ENCODE measurements at places on chromosomes 5 and 9. TPM values are rescaled to one million over a fixed set of nuclear protein-coding genes. Genes with fewer than 3 reads are reported as not detected.

DNA sequence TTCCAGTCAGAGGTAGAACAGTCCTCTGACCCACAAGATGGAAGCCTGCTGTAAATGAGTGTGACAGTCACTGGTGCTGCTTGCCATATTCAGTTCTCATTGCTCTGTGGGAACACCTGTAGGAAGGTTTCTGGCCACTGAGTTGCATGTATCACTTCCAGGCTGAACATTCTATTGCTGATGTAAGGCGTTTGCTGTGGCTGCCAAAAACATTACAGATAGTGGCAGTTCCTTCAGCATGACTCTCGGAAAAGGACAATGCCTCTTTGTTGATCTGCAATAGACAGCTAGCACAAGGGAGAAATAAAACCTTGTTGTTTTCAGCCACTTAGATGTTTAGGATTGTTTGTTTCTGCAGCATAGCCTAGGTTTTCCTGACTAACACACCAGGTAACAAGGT is 217.2 kb downstream of the AGTPBP1 start:
- H3K27me3 ChIP-seq, result no peaks in the 10 kb centered on the region
- H3K27ac ChIP-seq, result no peak overlapping the region
- no peaks in the 10 kb centered on the region for H3K4me1 ChIP-seq
- no peak overlapping the region for H3K4me3 ChIP-seq
- no peak for DNase-seq

DNA sequence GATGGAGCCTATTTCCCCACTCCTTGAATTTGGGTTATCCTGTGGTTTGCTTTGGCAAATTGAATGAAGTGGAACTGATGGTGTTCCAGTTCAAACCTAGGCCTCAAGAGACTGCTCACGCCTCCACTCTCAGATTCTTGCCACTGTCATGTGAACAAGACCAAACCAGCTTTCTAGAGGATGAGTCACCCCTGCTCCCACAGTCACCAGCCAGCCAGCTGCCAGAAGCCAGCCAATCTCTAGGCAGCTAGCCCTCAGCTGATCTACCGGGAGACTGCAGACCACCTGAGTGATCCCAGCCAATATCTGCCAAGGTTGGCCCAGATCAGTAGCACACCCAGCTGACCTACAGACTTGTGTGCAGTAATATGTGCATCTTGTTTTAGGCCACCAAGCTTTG is 300.6 kb downstream of the TMEM38B start:
- no peaks in the 10 kb centered on the region for H3K36me3 ChIP-seq
- no peak for DNase-seq
- no peak overlapping the region for H3K27ac ChIP-seq
- no peak overlapping the region for H3K4me3 ChIP-seq
- H3K27me3 ChIP-seq, result no peaks in the 10 kb centered on the region
- no peaks in the 10 kb centered on the region for H3K4me1 ChIP-seq

Gene PCDHGB2
- total RNA-seq, result 0.33 TPM

Gene PCDHA6
- not detected for total RNA-seq

- no peaks in the 10 kb centered on the region for H3K36me3 ChIP-seq
- H3K27me3 ChIP-seq, result no peaks in the 10 kb centered on the region
- no peak overlapping the region for H3K27ac ChIP-seq
- no peak overlapping the region for H3K4me3 ChIP-seq
- H3K4me1 ChIP-seq, result no peaks in the 10 kb centered on the region
Observed at GRCh38 chr5:142833517-142834449, 63.6 kb downstream of the ARHGAP26 start.

- no peaks in the 10 kb centered on the region for H3K27me3 ChIP-seq
- H3K4me1 ChIP-seq, result no peaks in the 10 kb centered on the region
- H3K27ac ChIP-seq, result no peak overlapping the region
- no peaks in the 10 kb centered on the region for H3K36me3 ChIP-seq
- no peak overlapping the region for H3K4me3 ChIP-seq
Observed at GRCh38 chr9:124429530-124429867, 14.3 kb upstream of the PSMB7 start.

DNA sequence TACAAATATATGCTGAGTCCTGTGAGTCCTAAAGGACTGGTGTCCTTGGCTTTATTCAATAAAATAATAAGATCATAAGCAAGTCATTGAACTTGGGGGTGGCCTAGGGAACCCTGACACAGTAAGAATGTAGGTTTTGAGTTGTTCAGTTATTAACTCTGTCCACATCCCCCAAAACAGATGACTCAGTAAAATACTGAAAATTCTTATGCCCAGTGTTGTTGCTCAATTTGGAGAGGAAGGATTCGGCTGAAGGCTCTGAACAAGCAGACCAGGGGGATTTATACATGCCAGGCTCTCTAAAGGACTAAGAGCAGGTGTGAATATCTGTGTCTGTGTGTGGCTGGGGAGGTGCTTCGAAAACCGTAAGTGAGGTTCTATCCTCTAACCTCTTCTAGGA is 173.7 kb downstream of the RMI1 start:
- H3K4me1 ChIP-seq, result no peaks in the 10 kb centered on the region
- H3K27me3 ChIP-seq, result no peaks in the 10 kb centered on the region
- H3K27ac ChIP-seq, result no peak overlapping the region
- H3K4me3 ChIP-seq, result no peak overlapping the region
- no peak for DNase-seq
- H3K36me3 ChIP-seq, result no peaks in the 10 kb centered on the region

DNA sequence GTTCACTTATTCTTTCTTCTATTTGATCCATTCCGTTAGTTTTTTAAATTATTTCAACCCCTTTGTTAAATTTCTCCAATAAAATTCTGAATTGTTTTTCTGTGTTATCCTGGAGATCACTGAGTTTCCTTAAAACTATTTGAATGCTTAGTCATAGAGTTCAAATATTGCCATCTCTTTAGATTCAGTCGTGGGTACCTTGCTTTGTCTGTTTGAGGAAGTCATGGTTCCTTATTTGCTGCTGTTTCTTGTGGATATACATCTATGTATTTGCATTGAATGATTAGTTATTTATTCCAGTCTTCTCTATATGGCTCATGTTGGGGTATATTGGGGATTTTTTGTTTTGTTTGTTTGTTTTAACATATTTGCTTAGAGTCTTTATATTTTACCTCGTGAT is 80.6 kb downstream of the HINT1 start:
- no peak overlapping the region for H3K27ac ChIP-seq
- H3K36me3 ChIP-seq, result no peaks in the 10 kb centered on the region
- no peaks in the 10 kb centered on the region for H3K4me1 ChIP-seq
- no peaks in the 10 kb centered on the region for H3K27me3 ChIP-seq
- no peak for DNase-seq

Gene ZSWIM6
- total RNA-seq, result 6.0 TPM

DNA sequence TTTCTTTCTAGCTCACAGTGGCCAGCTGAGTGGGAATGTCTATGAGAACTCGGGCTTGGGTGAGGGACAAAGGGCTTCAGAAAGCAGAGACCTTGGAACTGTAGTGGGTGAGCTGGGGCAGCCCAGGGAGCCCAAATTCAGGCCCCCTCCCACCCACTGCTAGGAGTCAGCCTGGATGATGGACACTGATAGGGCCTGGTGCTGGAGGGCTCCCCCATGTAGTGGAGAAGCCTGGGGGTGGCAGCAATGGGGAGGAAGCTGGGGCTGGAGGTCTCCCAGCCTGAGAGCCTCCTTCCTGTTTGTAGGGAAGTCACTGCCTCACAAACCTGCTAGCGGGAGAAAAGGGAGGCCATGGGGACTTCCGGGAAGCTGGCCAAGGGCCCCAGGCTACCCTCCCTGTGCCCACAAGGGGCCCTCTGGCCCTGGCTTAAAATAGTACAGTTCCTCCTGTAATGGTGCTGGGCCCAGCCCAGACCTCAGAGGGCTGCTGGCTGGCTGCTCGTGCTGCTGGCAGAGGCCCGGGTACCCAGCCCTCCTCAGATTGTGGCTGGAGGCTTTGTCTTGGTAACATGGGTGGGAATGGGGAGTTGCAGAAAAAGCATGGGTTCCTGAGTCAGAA is 6.3 kb upstream of the NR5A1 start:
- no peaks in the 10 kb centered on the region for H3K4me1 ChIP-seq
- no peaks in the 10 kb centered on the region for H3K36me3 ChIP-seq
- H3K4me3 ChIP-seq, result no peak overlapping the region
- DNase-seq, result no peak
